GM12865 (cell line): ENCODE measurements at places on chromosomes 16 and 17.

GRCh38 chr17:14337596-14338079 is 36.8 kb downstream of the HS3ST3B1 start:
- DNase-seq, result peak; percentile 28

- DNase-seq, result no peak
These were observed 7.8 kb downstream of the GAA start for GRCh38 chr17:80109066-80109660.

GRCh38 chr16:86555704-86556075 is 655 bp upstream of the MTHFSD start:
- DNase-seq, result no peak

DNA sequence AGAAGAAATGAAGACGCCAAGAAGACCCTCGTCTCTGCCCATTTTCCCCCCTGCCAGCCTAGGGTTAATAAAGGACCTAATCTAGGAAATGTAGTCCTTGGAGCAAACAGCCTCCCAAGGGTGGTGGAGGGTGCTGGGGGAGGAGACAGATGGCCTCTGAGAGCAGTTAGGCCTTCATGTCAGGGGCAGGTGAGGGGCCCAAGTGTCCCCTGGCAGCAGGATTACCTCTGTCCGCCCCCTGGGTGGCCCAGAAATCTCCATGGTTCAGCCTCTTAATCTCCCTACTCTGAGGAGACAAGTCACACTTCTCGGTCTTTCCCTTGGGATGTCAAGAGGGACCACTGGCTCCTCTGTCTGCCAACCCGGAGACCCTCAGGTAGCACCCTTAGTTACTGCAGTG is 365.4 kb upstream of the TNRC6C start:
- no peak for DNase-seq

DNA sequence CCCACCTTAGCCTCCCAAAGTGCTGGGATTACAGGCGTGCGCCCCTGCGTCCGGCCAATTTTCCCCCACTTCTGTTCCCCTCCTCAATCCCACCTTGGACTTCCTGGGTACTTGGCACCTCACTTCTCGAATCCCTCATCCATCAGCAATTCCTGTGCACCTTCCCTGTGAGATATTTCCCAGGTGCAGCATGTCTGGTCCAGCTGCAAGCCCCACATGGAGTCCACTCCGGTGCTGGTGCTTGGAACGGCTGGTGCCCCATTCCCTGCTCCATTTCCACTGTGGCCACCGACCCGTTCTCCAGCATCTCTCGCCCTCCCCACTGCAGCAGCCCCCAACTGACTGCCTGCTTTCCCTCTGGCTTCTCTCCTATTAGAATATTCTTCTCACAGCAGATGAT is 35.3 kb downstream of the NOL11 start:
- no peak for DNase-seq

DNA sequence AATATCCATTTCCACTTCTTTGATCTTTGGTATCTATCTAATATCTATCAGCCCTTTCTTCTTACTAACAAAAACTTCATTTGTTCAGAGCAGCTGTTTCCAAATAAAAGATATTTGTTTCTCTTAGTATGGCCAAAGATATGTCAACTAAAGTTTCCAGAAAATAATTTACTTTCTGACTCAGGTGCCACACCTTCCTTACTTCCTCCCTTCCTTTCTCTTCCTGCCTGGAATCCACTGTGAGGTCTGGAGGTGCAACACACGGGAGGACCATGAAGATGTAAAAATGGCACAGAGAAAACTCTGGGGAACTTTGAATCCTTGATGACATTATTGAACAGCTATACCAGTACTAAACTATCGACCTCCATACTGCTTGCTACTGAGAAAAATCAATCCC is 14.0 kb downstream of the MED13 start:
- no peak for DNase-seq

GRCh38 chr16:75423723-75424104 is 9.6 kb downstream of the CFDP1 start:
- DNase-seq, result no peak

DNA sequence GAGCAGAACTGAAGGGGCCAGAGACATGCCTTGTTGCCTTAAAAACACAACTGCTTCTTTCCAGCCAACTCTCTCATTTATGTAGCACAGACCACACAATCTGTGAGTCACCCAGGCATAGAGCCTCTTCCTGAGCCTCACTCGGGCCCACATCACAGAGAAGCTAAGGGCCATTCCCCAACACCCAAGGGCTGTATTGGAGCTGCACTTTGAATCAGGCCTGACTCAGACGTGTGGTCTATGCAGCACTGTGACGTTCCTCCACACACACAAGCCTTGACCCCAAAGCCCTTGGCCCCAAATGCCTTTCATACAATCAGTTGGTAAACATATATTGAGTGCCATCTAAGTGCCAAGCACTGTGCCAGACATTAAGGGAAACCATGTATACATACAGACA is 308.9 kb upstream of the DYNLRB2 start:
- DNase-seq, result peak; percentile 72

DNA sequence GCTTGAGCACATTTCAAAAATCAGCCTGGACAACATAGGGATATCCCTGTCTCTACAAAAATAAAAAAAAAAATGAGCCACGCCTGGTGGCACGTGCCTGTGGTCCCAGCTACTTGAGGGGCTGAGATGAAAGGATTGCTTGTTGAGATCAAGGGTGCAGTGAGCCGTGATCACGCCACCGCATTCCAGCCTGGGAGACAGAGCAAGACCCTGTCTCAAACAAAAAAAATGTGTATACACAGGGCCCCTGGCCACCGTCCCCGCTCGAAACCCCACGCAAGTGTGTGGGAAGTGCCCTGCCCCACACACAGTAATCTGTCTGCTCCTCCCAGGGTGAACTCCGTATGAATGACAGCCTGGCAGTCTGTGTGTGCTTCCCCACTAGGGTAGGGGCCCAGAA is 93.0 kb upstream of the RPL38 start:
- no peak for DNase-seq

GRCh38 chr17:47935961-47936360 is 5.4 kb upstream of the PNPO start:
- DNase-seq, result no peak

DNA sequence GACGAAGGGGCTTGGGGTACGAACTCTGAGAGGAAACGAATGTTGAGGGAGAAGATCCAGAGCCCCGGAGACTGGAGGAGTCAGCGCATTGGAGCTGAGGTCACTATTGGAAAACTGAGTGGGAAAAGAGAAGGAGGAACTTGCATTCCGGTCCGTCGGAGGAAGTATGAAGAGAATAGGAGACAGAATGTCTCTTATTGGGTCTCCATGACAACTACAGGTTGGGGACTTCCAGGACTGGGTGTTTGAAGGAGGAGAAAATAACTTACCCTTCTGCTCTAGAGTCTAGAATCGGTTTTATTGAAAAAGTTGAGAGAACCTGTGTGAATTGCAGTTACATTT is 537 bp downstream of the GOSR1 start:
- peak; percentile 46 for DNase-seq

DNA sequence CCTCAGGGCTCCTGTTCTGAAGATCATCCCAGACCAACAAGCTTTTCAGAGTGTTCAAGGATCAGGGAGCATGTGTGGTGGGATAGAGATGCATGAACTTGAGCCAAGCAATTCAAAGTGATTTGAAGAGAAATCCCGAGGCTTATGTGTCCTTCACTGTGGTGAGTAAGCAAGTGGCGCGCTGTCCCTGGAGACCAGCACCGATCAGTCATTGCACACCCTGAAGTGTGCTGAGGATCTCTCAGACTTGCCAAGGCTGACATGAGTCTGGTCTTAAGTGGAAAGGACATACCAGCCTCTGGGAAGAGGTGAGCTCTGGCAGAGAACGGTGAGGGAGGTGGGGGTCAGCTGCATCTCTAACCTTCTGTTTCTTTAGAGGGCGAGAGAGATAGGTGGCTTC is 43.8 kb upstream of the CDH13 start:
- DNase-seq, result no peak

GRCh38 chr17:79919164-79919585 is 79.9 kb upstream of the CBX4 start:
- DNase-seq, result no peak

- DNase-seq, result no peak
These were observed 548 bp downstream of the PSMB3 start for GRCh38 chr17:38753071-38753506.

DNA sequence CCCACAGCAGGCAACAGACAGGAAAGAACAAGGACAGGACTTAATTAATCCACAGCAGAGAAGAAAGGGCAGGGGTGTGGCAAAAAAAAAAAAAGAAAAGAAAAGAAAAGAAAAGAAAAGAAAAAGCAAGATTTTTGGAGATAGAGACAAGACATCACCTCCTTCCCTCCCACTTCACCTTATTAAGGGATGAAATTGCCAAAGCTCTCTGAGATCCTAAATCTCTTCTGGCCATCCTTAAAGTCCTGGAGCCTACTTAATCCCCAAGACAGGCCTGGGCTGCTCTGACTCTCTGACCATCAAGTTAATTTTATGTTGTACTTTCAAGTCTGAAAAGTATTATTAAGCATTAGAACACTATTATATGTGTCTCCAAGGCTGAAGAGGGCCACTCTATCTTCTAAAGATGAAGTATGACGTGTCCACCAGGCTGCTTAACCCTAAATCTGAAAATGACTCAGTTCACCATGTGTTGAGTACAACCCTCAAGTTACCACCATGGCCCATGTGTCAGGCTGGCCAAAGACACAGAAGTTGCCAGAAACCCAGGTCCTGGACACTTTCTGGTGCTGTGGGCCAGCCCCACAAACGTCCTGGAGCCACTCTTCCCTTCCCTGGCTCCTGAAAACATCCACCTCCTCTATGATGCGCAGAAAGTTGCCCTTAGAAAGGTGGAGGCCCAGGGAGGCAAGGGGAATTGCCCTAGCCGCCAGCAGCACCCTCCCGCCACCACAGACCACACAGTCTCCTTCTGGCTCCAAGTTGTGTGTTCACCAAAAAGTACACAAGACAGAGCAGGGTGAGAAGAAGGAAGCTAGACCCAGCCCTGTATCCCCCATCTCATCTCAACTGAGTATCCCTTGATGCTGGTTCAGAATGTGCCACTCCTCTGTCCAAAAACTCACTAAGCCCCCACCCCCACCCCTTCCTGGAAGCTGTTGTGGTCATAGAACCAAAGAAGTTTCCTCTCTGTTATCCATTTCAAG is 2.7 kb downstream of the SOCS1 start:
- DNase-seq, result peak; percentile 64

DNA sequence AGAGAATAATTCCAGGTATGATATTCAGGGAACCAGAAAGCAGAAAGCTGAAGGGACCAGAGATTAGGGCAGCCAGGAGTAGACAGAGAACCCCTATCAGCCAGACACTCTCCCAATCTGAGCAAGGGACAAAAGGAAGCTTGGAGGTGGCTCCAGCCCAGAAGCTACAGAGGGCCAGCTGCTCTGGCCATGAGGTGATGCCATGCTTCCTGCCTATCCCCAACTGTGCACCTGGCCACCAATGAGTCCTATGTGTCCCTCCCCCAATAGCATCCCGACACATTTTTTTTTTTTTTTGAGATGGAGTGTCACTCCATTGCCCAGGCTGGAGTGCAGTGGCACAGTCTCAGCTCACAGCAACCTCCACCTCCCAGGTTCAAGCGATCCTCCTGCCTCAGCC is 30.0 kb downstream of the NSMCE1 start:
- DNase-seq, result no peak

DNA sequence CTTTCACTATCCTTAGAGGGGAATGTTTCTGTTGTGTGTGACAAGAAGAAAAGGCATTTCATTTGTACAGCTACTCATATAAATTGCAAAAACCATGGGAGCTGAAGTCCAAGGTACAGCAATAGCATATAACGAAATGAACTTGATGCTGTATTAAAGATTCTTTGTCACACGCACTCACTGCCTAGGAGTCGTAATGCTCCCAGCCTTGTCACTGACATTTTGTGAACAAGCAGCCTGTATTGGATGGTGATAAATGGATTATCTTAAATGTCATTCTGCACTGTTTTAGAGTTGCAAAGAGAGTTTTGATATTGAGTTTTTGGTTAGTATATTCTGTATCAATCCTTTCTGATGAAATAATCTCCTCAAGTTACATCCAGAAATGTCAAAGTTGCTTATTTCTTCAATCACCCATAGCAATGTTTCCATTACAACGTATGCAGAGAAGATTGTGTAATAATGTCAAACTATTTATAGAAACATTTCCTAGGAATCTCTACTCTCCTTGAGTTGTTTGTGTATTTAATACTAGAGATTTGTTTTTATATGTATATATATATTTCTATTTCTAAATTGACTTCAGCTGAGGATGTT is 270.6 kb downstream of the FTO start:
- no peak for DNase-seq

DNA sequence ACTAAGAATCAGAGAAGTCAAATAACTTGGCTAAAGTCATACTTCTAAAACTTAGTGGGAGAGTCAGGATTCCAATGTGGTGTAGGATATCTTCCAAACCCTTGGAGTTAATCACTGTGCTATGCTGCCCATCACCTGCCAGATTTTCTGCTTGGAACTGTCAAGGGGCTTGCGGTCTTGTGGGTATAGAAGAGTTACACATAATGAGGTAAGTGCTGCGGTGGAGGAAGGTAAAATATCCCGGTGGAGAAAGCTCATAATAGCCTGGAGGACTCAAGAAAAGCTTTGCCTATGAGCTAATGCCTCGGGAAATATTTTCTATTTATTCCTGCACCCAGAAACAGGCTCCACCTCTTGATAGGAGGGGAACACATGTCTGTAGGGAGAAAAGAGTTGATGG is 195.6 kb downstream of the UTP18 start:
- no peak for DNase-seq
